Aorta (tissue), 5 donors: ENCODE measurements at places on chromosomes 7 and 10.

- H3K4me3 ChIP-seq = no peak overlapping the region
- DNase-seq = no peak
- no peaks in the 10 kb centered on the region for H3K36me3 ChIP-seq
- no peak overlapping the region for H3K27ac ChIP-seq
These were observed 123.6 kb downstream of the CXCL12 start for GRCh38 chr10:44261296-44261695.

DNA sequence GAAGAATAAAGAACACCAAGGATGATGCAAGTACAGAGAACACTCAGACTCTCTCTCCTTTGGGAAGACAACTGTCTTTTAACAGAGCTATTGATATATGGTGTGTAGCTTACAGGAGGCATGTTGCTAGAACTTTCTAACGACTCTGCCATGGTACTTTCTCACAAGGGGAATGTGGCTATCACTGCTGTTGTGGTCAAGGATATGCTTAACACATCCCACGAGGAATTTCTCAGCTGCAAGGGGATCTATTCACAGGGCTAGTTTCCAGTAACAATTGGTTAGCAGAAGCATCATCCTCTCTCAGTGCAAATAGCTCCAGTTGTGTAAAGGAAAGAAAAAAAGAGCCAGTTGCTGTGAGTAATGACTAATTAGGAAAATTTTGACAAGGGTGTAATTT, 826.0 kb downstream of the SORCS1 start:
- H3K27ac ChIP-seq = no peak overlapping the region
- DNase-seq = no peak
- H3K36me3 ChIP-seq = no peaks in the 10 kb centered on the region
- H3K4me1 ChIP-seq = no peaks in the 10 kb centered on the region
- H3K4me3 ChIP-seq = no peak overlapping the region
- no peaks in the 10 kb centered on the region for H3K27me3 ChIP-seq

DNA sequence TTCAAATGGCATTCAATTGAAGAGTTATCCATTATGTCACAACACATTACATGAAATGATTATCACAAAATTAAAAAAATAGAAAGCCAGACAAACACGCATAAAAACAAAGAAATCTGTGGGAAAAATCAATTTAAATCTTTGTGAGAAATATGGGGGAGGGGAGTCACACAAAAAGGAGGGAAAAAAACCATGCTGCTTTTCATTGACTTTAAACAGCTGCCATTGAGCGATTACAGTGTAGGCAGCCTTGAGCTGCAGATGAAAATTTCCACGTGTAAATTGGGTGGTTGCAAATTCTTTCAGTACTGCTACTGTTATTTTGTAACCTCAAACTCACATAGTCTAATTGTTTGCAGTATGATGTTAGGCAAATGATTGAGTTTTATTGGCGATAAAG, 889.9 kb upstream of the PHF14 start:
- DNase-seq = no peak
- H3K4me1 ChIP-seq = no peaks in the 10 kb centered on the region
- no peaks in the 10 kb centered on the region for H3K27me3 ChIP-seq
- H3K4me3 ChIP-seq = no peak overlapping the region
- no peaks in the 10 kb centered on the region for H3K36me3 ChIP-seq

- no peak overlapping the region for H3K27ac ChIP-seq
- no peaks in the 10 kb centered on the region for H3K27me3 ChIP-seq
- H3K36me3 ChIP-seq = peaks cover 9% of the 10 kb centered on the region
- H3K4me1 ChIP-seq = no peaks in the 10 kb centered on the region
- peak; percentile 59 for DNase-seq
These were observed 39.6 kb downstream of the WIPI2 start for GRCh38 chr7:5229451-5230264.

DNA sequence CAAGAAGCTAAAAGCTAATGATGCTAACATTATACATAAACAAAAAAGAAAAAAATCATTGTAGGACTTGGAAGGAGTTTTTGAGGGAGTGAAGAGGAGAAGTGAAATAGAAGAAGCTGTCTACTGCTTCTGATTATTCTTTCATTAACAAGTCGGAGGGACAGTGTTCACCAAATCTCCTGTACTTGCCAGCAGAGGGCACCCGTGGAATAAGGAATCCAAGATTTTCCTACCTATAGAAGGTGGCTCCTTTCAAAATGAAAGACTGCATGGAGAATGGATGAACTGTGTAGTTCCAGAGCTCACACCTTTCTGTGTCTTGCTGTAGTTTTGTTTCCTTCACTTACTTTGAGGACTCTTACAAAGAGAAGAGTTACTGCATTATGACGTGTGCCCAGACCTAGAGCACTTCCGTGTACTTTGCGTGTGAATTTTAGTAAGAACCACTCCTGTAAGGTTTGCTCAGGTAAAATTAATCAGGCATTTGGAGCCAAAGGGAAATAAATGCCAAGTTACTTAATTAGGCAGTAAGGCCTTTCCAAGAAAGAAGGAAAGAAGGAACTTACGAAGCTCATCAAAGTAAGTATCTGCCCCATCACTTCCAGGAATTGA, 145.1 kb downstream of the SEMA3D start:
- H3K27ac ChIP-seq = no peak overlapping the region
- no peaks in the 10 kb centered on the region for H3K27me3 ChIP-seq
- H3K4me1 ChIP-seq = no peaks in the 10 kb centered on the region
- no peak overlapping the region for H3K4me3 ChIP-seq
- no peaks in the 10 kb centered on the region for H3K36me3 ChIP-seq
- DNase-seq = peak; percentile 68

- no peaks in the 10 kb centered on the region for H3K27me3 ChIP-seq
- DNase-seq = no peak
- H3K27ac ChIP-seq = no peak overlapping the region
- no peaks in the 10 kb centered on the region for H3K36me3 ChIP-seq
- H3K4me3 ChIP-seq = no peak overlapping the region
- no peaks in the 10 kb centered on the region for H3K4me1 ChIP-seq
These were observed 34.5 kb upstream of the RHOBTB1 start for GRCh38 chr10:60978287-60979115.

DNA sequence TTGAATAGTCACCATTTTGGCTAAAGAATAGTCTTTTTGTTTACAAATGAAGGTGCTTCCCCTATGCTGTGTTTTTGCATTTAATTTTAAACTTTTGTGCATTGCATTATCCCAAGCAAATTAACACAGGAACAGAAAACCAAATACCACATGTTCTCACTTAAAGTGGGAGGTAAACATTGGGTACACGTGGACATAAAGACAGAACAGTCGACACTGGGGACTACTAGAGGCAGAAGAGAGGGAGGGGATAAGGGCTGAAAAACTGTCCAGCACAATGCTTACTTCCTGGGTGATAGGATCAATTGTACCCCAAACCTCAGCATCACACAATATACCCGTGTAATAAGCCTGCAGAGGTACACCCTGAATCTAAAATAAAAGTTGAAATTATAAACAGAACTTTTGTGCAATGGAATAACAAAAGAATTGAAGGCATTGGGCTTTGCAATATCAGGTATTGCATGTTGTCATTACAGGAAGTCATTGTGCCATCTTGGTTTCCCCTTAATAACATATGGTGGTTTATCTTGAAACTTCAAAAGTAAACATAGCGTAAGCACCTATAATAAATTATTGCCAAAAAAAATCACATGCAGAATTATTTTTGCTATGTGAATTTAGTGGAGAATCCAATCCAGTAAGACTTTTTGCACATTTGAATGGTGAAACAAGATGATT, 16.1 kb downstream of the ADD3 start:
- H3K27me3 ChIP-seq = no peaks in the 10 kb centered on the region
- no peaks in the 10 kb centered on the region for H3K36me3 ChIP-seq
- H3K4me1 ChIP-seq = peaks cover 3% of the 10 kb centered on the region
- H3K27ac ChIP-seq = no peak overlapping the region
- no peak for DNase-seq

DNA sequence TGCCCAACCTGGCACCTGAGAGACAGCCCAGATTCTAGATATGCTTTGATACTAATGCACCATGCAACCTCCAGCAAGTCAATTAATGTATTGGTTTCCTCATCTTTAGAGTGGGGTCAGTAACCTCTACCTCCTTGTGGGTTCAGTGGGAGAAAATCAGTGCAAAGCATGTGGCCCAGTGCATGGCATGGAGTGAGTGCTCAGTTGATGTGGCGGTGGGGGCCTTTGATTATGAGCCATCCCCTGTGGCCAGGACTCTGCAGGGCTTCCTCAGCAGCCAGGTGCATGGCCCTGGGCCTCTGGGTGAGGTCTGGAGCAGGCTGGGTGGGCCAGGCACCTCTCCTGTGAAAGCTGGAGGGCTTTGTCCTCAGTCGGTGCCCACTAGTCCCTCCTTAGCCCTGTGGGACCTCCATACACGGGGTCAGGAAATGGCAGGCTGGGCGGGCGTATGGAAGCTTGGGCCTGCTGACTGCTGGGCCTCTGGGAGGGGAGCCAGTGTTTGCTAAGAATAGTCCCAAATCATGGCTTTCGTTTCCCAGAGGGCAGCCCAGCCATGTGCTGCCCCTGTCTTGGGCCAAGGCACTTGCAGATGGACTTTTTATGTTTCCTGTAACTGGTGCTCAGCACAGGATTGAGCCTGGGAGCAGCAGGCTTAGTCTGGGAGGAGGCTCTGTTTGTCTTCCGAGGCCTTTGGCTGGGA, 3.4 kb downstream of the PALD1 start:
- no peak overlapping the region for H3K27ac ChIP-seq
- H3K4me3 ChIP-seq = no peak overlapping the region
- no peaks in the 10 kb centered on the region for H3K36me3 ChIP-seq
- no peaks in the 10 kb centered on the region for H3K27me3 ChIP-seq

DNA sequence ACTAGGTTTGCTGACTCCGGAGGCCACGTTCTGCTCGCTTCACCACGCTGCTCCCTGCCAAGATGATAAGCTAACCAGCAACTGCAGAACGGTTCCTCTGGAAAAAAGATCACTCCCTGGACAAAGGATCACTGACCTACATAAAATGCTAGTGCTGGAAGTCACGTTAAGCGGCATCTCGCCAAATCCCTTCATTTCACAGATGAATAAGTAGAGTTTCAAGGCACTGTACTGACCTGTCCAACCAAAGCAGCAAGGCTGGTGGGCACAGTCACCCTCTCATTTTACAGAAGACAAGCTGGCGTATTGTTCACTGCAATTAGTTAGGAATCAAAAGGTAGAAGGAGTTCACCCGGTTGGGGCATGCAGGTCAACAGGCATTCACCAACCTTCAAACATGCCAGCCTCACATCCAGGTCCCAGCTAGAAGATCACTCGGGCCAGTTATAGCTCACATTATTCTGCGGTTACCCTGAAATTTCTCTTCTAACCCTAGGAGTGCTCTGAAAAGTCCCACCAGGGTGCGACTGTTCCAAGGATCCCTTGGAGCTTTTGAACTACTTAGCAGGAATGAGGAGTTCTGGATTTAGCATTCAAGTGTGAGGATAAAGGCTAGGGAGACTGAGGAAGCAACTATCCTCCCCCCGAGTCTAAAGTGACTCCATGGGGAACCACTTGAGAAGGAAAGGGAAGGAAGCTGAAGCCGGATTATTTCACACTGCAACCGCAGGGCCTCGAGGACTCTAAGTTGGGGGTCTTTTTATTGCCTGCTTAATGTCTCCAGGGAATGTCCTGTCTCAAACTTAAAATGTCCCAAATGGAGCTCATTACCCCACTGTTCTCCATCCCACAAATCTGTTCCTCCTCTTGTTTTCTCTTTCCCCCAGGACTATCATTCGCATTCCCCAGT, 32.8 kb downstream of the HIPK2 start:
- H3K4me3 ChIP-seq = no peak overlapping the region
- no peak overlapping the region for H3K27ac ChIP-seq
- no peaks in the 10 kb centered on the region for H3K36me3 ChIP-seq
- peaks cover 9% of the 10 kb centered on the region for H3K4me1 ChIP-seq

DNA sequence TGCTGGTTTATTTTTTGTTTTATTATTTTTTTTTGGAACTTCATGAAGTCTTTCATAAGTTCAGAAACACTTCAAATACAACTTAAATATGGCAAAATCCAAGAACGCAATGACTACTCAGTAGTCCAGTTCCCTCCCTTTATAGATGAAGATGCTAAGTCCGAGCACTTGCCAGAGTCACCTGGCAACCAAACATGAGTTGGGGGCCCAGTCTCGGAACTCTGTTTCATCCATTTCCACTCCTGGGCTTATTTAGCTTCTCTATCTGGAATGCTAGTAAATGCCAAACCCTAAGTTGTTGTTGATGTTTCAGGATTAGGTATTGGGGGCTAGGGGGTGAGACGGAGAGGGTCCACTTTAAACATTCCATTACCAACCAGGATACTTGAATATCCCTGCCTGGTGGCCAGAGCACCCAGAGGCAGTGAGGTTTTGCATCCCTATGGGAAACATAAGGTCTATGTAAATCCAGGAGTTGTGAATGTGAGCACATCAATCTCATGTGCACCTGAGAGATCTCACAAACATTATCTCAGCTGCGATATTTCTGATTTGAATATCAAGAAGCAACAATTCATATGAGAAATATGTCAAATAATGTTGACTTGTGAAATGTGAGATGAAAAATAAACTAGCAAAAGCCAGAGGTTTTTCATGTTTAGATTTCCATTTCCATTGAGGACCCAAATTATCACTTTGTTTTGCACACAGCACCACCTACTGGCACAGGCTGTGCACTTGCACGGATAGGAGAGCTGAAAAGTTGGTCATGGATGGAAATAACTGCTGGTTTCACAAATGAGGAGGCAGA, 129.3 kb downstream of the PKD1L1 start:
- H3K27ac ChIP-seq = no peak overlapping the region
- DNase-seq = peak; percentile 90
- H3K36me3 ChIP-seq = no peaks in the 10 kb centered on the region
- H3K4me1 ChIP-seq = no peaks in the 10 kb centered on the region
- H3K4me3 ChIP-seq = no peak overlapping the region

DNA sequence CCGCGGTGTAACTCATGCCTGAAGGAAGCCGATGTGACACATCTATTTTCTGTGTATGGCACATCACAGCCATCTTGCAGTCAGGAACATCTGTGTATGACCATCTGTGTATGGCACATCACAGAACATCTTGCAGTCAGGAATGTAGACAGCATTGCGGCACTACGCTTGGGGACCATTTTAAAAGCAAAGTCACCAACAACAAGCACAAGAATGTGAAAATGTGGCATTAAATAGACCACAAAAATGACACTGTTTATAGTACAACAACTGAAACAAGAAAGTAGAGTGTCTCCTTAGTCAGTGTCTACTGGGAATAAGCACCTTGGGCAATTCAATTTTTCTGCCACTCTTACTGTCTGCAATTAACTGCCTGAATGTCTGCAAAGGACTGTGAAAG, 124.4 kb downstream of the HGF start:
- no peaks in the 10 kb centered on the region for H3K27me3 ChIP-seq
- no peaks in the 10 kb centered on the region for H3K4me1 ChIP-seq
- DNase-seq = no peak
- H3K4me3 ChIP-seq = no peak overlapping the region
- H3K27ac ChIP-seq = no peak overlapping the region

GRCh38 chr10:93993414-93993781, 333 bp upstream of the PLCE1 start:
- no peaks in the 10 kb centered on the region for H3K27me3 ChIP-seq
- peak overlapping the region; percentile 6 for H3K27ac ChIP-seq
- peak overlapping the region; percentile 59 for H3K4me3 ChIP-seq
- no peaks in the 10 kb centered on the region for H3K36me3 ChIP-seq
- no peaks in the 10 kb centered on the region for H3K4me1 ChIP-seq

DNA sequence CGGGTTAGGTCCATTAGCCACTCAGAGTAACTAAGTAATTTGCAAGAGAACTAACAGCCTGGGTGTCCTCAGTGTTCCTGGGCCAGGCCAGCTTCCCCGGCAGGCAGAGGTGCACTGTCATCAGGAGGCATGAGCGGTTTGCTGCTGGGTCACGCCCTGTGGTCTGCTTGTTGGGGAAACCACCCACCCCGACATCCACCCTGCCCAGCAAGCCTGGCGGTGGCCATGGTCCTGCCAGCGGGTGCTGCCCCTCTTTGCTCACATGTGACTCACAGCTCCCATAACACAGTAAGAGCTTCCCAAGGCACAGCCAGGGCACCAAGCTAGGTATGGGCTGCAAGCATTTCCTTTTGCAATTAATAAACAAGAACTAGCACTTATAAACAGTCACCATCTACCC, 75.9 kb downstream of the RGS10 start:
- no peaks in the 10 kb centered on the region for H3K36me3 ChIP-seq
- H3K4me3 ChIP-seq = no peak overlapping the region
- no peaks in the 10 kb centered on the region for H3K4me1 ChIP-seq
- DNase-seq = no peak
- H3K27ac ChIP-seq = no peak overlapping the region
